ENCODE measurements at places on chromosomes 6 and 20.

DNA sequence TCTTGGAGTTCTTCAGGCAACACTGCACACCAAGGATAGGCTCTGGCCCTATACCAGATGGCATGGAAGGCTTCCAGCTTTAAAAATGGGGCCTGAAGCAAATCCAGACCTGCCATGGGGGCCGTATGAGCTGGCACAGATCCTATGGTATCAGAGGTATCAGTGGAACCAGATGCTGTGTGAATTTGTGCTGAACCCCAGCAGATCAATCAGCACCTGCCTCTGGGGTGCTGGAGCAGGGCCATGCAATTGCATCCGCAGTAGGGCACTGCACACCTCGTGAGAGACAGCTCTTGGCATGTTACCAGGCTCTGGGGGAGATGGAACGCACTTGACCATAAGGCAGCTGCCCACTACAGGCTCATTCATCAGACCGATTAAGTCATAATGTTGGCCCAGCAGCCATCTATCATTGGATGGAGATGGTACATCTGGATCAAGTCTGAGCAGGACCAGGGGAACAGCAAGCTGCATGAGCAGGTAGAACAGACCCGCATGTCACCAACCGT is 221.5 kb downstream of the MYLK4 start:
- DNase-seq = no peak

GRCh38 chr20:35556871-35557270 is 15.0 kb downstream of the ERGIC3 start:
- no peak for DNase-seq

DNA sequence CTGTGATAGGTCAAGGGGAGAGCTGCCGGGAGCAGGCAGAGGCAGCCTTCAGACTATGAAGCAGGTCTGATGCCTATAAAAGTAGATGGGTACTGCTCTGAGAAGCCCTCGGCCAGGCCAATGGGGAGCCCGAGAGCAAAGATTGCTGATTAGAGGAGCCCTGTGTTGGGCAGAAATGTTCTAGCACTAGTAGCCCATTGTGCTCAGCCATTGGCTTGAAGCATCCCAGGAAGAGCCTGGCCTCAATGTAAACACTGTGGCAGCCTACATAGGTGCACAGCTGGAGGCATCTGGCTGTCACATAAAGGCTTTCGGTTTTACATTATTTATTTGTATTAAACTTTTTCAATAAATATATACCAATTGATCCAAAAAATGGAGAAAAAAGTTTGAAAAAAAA is 67.7 kb downstream of the SNAP25 start:
- no peak for DNase-seq

GRCh38 chr20:40160097-40160550 is 528.9 kb downstream of the MAFB start:
- DNase-seq = no peak

- no peak for DNase-seq
Measured at GRCh38 chr20:57772349-57772964, 62.6 kb upstream of the PMEPA1 start.

- no peak for DNase-seq
Measured at GRCh38 chr20:13180986-13181889, 39.8 kb upstream of the ISM1 start.

DNA sequence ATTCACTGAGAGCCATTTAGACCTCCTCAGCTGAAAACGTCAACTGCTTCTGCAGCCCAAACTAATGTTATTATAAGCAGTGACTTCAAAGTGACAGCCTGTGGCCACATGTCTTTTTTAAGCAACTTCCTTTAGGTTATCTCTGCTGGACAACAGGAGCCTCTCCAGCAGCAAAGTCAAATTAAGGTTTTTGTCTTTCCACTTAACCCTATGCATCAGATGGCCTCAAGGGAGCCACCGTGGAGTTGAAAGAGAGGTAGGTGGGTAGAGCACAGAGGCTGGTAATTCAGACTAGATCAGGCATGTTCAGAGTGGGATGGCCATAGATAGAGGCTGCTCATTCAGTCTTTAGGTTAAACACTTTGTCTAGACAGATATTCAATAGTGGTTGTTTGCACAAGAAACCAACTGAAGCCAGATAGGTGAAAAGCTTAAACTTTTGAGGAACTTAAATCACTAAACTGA is 300.6 kb upstream of the ECI2 start:
- DNase-seq = no peak

DNA sequence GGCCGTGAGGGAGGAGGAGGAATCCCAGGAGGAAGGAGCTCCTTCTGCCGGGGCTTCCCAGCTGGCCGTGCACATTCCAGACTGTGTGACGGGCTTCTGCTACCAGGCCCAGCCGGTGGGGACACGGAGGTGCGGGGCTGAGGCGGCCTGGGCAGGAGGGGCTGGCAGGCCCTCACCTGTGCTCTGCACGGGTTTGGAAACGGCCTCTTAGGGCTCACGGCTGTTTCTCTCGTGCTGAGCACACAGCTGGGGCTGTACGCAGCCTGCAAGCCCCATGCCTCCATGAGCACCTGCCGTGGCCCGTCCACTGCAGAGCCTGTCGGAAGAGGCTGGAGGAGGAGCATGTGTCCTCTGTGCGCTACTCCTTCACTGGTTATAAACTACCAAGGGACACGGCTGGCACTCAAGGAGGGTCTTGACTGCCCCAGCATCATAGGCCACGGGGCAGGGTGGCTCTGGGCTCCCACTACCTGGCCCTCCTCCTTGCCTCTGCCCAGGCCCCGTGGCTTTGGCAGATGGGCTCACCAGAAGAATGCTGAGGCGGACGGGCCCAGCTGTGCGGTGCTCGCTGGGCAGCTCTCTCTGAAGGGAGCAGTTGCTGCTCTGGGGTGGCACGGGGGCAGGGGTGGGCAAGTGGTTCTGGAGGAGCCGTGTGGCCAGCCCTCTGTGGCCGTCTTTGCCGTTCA is 15.8 kb downstream of the NPEPL1 start:
- DNase-seq = no peak

GRCh38 chr20:44448753-44449546 is 26.7 kb upstream of the TTPAL start:
- no peak for DNase-seq

DNA sequence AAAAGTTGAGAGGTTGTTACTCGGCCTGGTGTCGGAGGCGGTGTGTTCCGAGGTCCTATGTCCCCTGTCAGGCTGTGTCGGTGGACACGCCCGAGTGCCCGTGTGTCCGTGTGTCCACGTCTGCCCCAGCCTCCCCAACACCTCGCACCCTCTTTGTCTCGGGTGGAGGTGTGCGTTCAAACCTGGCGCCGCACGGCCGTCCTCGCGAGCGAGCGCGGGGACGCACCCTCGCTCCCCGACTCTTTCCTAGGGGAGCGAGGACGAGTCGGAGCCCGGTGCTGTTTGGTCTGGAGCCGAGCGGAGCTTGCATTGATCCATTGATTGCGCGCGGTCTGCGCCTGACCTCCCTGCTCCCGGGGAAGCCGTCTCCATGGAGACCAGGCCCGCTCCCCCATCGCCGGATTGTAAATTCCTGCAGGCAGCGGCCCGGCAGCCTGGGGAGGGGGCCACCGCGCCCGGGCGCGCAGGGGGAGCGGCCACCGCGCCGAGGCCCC is 411 bp upstream of the SCUBE3 start:
- DNase-seq = no peak

DNA sequence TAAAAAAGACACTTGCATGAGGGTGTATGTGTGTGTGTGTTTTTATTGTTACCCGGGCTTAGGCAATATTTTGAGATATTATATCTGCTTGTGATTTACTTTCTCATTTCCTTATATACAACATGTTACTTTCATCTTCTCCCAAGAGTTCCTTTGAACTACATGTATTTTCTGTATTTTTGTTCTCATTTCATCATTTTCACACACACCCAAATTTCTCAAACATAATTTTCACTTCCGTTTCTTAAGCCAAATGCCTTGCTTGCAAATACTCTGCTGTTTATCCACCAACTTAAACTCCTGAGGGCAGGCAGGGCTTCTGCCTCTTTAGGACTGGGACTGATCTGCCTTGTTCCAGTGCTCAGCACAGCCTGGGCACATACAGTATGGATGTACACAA is 69.3 kb upstream of the FYN start:
- no peak for DNase-seq

DNA sequence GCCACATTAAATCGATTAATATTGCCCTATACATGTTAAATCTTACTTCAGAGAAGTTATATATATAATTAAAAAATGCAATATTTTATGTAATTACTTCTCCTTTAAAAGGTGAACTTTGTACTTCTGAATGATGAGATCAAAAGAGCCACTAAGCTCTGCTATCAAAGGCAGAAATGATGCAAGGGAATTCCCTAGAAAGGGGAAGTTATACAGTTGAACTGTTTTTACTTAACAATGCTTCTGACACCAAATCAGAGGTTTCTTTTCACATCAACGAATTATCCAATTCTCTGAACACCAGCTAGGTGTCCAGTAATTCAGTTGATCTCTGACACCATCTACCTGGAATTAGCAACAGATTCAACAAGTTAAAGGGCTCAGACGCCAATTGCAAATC is 319.9 kb upstream of the TSHZ2 start:
- no peak for DNase-seq

- DNase-seq = no peak
Measured at GRCh38 chr6:98384334-98384733, 450.0 kb upstream of the POU3F2 start.

DNA sequence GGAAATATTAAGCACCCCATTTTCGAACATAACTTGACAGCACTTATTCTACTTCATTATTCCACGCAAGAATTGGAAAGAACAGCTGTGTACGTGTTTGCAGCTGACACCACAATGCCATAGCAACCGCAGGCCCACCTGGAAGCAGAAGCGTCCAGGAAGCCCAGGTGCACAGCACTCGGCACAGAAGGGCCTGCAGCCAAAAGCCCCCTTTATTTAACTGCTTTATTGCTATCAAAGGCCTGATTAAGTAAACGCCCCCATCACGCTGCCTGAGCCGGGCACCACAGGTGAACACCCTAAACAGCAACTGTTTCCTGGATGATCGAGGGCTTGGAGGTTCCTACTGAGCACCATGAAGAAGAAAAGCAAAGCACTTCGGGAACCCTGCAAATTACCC is 6.3 kb downstream of the TAF4 start:
- no peak for DNase-seq

DNA sequence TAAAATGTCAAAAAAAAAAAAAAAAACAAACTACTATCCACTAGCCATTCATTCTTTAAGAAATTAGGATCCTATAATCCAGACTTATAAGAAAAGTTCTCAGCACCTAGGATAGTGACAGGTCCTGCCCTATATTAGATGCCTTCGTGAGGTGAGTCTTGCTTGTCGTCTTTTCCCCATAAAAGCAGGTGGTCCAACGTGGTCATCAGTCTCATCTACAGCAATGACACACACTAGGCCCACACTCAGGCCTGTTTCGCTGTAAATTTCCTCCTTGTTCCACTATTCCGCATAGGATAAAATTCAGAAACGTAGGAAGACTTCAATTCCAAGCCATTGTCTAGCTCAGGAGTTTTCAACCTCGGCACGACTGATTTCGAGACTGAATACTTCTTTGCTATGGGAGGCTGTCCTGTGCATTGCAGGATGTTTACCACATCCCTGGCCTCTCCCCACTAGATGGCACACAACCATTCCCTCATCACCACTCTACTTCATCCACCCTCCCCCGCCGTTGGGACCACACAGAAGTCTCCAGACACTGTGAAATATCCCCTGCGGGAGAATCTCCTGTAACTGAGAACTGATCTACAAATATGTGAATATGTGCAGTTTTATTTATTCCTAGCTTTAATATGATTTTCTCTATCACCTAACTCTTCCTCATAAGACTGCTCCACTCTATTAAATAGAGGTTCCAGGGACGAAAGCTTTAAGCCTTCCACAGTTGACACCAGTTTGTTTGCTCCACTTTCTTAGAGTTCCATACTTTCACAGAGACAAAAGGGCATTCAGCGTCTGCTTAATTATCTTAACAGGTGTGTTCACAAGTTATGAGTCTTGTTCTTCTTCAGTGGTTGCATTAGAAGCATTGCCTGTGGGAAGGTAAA is 346.3 kb downstream of the BMP2 start:
- DNase-seq = peak; percentile 5

- DNase-seq = peak; percentile 47
Measured at GRCh38 chr6:25660512-25660911, 8.5 kb downstream of the SCGN start.

- DNase-seq = no peak
Measured at GRCh38 chr6:35051396-35051795, 89.7 kb downstream of the TCP11 start.

DNA sequence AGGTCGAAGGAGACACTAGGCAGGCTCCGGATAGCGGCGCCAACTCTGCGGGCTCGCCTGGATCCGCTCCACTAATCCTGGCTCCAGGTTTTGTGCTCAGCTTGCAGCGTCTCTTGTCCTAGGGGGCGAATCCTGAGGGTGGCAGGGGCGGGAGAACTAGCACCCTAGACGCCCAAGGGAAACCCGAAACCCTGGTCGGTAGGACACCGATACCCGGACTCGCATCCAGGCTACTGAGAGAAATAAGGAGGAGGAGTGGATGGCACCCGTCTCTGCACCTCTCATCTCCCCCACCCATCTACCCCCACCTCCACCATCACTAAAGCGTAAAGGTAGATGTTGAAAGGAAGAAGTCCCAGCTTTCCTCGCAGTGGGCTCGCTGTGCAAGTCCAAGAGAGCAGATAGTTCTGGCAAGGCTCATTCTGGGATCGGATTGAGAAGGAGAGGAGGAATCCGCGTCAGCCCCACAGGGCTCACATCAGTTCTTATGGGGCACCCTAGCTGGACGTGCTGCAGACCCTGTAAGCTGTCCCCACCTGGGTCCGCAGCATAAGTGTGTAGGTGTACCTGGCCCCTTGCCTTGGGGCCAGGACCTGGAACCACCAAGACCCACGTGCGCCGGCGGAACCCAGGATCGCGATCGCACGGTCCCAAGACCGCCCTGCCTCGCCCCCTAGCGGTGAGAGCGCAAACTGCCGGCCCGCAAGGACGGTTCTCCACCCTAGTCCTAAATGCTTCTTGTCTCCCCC is 6.9 kb downstream of the SLC32A1 start:
- DNase-seq = peak; percentile 65

DNA sequence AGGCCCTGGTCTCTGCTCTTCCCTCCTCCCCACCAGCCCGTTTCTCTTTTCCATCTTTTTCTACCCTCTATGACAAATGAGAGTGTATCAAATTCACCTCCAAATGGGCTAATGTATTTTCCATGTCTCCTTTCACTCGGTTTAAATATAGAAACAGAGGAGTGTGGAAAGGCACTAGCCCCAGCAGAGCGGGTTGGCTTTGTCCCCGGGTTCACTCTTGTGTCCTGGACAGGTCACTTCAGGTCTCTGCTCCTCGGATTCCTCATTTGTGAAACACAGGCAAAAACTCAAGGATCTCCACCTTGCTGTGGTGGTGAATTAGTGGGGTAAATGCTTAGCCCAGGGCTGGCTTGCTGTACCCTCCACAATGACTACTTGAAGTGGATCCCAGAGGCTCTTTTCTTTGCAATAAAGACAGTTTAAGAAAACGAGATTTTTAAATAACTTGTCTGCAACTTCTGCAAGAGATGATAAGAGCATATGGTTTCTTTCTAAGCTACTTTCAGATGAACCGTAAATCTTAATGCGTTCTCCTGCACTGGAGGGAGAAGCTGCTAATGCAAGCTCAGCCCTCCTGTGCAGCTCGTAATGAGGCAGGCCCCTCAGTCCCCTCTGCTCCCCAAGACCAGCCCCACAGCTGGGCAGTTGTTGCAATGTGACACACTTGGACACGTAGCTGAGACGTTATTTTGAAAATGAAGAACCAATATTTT is 292.9 kb downstream of the THBS2 start:
- no peak for DNase-seq

- DNase-seq = no peak
Measured at GRCh38 chr20:33811776-33812151, 616 bp downstream of the CHMP4B start.

All from NCI-H510A (cell line).